ENCODE measurements at places on chromosomes 1 and 21. TPM values are rescaled to one million over a fixed set of nuclear protein-coding genes. Genes with fewer than 3 reads are reported as not detected.

The KCND3 gene
- total RNA-seq, result 0.43 TPM

The ANKRD34A gene
- 5.8 TPM for total RNA-seq

The NVL gene
- total RNA-seq, result 30.6 TPM

The LCE2B gene
- total RNA-seq, result not detected

The STIL gene
- 8.8 TPM for total RNA-seq

The CYP4B1 gene
- not detected for total RNA-seq

The FAM163A gene
- total RNA-seq, result not detected

The MATN1 gene
- total RNA-seq, result 0.34 TPM

The BNIPL gene
- 0.29 TPM for total RNA-seq

The GBP6 gene
- total RNA-seq, result not detected

The TTF2 gene
- total RNA-seq, result 23.4 TPM

The CFAP141 gene
- total RNA-seq, result not detected

The GJB4 gene
- total RNA-seq, result not detected

The NPL gene
- 3.3 TPM for total RNA-seq

The VHLL gene
- total RNA-seq, result 0.34 TPM

The EVI5 gene
- total RNA-seq, result 80.4 TPM

The PEF1 gene
- 57.9 TPM for total RNA-seq

The OR2W3 gene
- 5.9 TPM for total RNA-seq

The RSPH1 gene
- total RNA-seq, result 0.43 TPM

The RGS13 gene
- not detected for total RNA-seq

The SNRNP40 gene
- 41.0 TPM for total RNA-seq

The LRRC53 gene
- not detected for total RNA-seq

The RPRD2 gene
- total RNA-seq, result 25.2 TPM

The PER3 gene
- total RNA-seq, result 1.8 TPM

The IGSF9 gene
- total RNA-seq, result 2.1 TPM

The WNT2B gene
- 18.0 TPM for total RNA-seq
